Activated naive CD8-positive, alpha-beta T cell treated with anti-CD3 and anti-CD28 coated beads, Interleukin-2, amount 10 ng/mL, durations not matched to agents 7 days and 5 days (primary cell): ENCODE measurements at places on chromosomes 16 and 17. TPM values are rescaled to one million over a fixed set of nuclear protein-coding genes. Genes with fewer than 3 reads are reported as not detected.

ERBB2 gene
- 6.4 TPM for total RNA-seq

CSF3 gene
- not detected for total RNA-seq

CBX2 gene
- 9.6 TPM for total RNA-seq

RAI1 gene
- 25.5 TPM for total RNA-seq

WNT3 gene
- not detected for total RNA-seq

KRTAP4-5 gene
- not detected for total RNA-seq

PLEKHH3 gene
- 1.8 TPM for total RNA-seq

ACSM5 gene
- total RNA-seq: not detected

CCDC40 gene
- 1.3 TPM for total RNA-seq

EPOP gene
- total RNA-seq: 7.2 TPM

C16orf74 gene
- 3.9 TPM for total RNA-seq

CCL16 gene
- not detected for total RNA-seq

SMYD4 gene
- 44.7 TPM for total RNA-seq

CHST5 gene
- not detected for total RNA-seq

TM4SF5 gene
- not detected for total RNA-seq

RBFOX1 gene
- total RNA-seq: not detected

PLA2G10 gene
- not detected for total RNA-seq

CD300H gene
- not detected for total RNA-seq

ZPBP2 gene
- not detected for total RNA-seq

CACNG4 gene
- total RNA-seq: not detected

PSMC3IP gene
- 16.9 TPM for total RNA-seq

EVPL gene
- 0.85 TPM for total RNA-seq

PRSS36 gene
- total RNA-seq: 0.31 TPM

SLC16A11 gene
- 1.2 TPM for total RNA-seq

NMT1 gene
- 141 TPM for total RNA-seq

COASY gene
- 98.1 TPM for total RNA-seq

KREMEN2 gene
- total RNA-seq: 0.36 TPM

TEX19 gene
- total RNA-seq: not detected

CCR7 gene
- 231 TPM for total RNA-seq

SLC35B1 gene
- 48.5 TPM for total RNA-seq

CLDN7 gene
- total RNA-seq: 2.6 TPM

HOXB6 gene
- not detected for total RNA-seq

TBX2 gene
- total RNA-seq: not detected

KANSL1 gene
- 132 TPM for total RNA-seq

C17orf78 gene
- not detected for total RNA-seq

RUSF1 gene
- total RNA-seq: 60.2 TPM

TMEM235 gene
- not detected for total RNA-seq

KRT33A gene
- total RNA-seq: not detected

RAB26 gene
- 0.69 TPM for total RNA-seq

PMP22 gene
- 1.1 TPM for total RNA-seq

EVI2A gene
- 78.3 TPM for total RNA-seq

SLC5A11 gene
- 0.75 TPM for total RNA-seq

BCL6B gene
- total RNA-seq: 0.36 TPM

SDR42E1 gene
- 13.9 TPM for total RNA-seq

TTYH2 gene
- total RNA-seq: 11.2 TPM

LHX1 gene
- total RNA-seq: not detected

ZG16 gene
- not detected for total RNA-seq

GRB7 gene
- total RNA-seq: 0.61 TPM
